ENCODE measurements at places on chromosomes 16 and 17.

DNA sequence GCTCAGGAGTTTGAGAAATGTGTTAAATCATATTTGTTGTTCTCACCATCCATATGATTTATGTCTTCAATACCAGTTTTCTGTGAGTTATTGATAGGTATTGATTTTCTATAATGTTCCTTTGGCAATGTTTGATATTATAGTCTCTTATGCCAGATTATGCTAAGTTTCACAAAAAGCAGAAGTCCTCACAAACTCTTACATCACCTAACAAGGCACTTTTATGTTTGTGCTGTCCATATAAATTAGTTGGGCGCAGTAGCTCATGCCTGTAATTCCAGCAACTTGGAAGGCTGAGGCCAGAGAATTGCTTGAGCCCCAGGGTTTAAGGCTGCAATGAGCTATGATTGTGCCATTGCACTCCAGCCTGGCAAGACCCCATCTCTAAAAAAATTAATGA is 12.6 kb upstream of the UQCRC2 start:
- no peak for DNase-seq

DNA sequence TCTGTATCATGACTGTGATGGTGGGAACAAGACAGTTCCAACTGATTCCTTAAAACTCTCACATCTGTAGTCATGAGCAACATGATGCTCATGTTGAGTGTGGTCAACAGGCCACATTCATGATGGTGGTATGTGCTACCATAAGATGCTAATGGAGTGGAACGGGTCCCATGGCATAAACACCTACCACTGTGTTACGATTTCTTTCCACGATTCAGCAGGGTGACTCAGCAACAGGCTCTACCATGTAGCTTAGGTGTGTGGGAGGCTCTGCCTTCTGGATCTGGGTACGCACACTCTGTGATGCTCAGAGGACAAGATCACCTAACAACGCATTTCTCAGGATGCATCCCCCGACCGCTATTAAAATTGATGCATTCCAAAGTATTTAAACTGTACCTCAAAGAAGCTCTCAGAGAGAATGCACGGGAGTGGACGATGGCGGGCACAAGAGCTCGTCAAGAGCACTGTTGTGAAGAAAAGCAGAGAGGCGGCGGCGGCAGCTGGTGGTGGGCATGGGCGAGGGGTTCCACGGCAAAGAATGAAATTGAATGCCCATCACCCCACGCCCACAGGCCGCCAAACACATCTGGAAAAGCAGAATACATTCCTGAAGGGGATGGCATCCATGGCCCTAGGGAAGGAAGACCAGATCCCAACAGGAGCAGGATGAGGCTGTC is 133.3 kb downstream of the ZNF778 start:
- peak; percentile 44 for DNase-seq

DNA sequence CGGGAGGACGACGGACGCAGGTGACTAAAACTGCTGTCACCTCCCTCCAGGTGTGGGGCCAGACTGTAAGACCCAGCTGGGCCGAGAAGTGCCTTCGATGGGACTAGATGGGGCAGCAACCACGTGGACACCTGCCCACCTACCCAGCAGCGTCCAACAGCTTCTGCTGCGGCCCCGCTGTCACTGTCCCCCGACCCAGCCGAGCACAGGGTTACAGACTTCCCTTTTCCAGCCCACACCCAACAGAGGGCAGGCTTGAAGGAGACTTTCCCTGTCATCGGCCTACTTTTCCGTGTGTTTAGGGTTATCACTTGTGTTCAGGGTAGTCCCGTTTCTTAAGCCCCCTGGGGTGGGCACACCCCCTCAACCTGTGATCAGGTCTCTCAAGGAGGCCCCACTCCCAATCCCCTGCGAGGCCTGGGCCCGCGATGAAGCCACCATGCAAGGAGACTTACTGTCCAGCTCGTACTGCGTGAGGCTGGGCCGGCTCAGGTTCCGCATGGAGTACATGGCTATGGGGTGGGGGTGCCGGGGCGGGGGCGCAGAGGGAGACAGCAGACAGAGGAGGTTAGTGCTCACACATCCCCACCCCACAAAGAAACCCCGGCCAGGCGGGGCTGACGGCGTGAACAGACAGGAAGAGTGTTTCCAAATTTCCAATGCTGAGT is 68.8 kb upstream of the CDC42EP4 start:
- DNase-seq: no peak

GRCh38 chr17:63631626-63632025 is 9.4 kb downstream of the MAP3K3 start:
- DNase-seq: no peak

DNA sequence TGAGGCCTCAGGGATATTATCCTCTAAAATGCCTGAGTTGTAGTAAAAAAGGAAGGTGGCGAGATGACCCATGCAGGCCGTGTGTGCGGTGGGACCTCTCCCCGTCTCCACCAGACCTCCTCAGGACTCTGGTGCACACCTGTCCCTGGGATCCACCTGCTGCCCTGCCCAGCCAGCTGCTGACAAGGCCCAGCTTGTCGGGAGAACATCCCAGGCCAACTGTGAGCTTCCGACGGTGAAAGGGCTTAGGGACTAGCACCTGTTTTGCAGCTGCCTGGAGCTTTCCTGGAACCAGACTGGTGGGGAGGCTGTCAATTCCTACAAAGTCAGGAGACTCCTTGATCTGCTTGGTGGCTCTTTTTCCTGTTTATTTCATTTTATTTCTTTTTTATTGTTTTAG is 11.6 kb downstream of the IL34 start:
- no peak for DNase-seq
